ENCODE measurements at places on chromosomes 5 and 9. TPM values are rescaled to one million over a fixed set of nuclear protein-coding genes. Genes with fewer than 3 reads are reported as not detected.

LCNL1 gene
- 1.1 TPM for total RNA-seq

PCDHGC5 gene
- 7.3 TPM for total RNA-seq

GARIN3 gene
- not detected for total RNA-seq

P4HA2 gene
- total RNA-seq = 725 TPM

NFIB gene
- 39.1 TPM for total RNA-seq

ROR2 gene
- total RNA-seq = 2.0 TPM

FCN2 gene
- total RNA-seq = not detected
